ENCODE measurements at places on chromosomes 4 and X.

DNA sequence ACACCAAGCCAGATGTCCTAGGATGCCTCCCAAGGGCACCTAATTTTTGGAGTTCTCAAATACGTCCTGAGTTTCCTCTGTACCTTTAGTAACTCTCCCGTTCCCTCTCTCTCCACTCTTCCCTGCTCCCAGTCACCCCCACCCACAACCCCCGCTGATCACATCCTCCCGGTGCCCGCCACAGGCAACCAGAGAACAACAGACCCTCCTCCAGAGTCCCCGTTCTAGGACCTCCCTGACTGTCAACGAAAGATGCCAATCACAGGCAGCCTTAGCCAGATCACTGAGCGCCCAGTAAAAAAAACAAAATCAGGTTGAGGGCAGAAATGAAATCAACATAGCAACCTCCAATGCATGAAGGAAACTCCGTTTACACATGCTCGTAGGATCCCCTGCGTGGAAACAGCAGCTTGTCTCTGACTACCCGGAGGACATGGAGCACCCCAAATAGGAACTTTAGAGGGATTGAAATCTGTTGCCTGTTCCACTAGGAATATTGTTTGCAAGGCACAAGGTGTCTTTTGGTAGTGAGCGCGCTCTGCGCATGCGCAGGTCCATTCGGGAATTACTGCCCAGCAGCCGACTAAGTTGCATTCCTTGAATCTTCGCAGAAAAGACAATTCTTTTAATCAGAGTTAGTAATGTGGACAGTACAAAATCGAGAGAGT is at the start of gene GABRB1:
TSS of gene GABRB1 (plus strand) at position 557 of the 668 bp plus-strand sequence.
- no peak for DNase-seq

GRCh38 chrX:139850968-139851367 is 81.9 kb downstream of the ATP11C start:
- DNase-seq: no peak

GRCh38 chrX:27917713-27918500 is 63.3 kb downstream of the DCAF8L1 start:
- no peak for DNase-seq

- no peak for DNase-seq
Observed at GRCh38 chrX:11423362-11423818, 130.2 kb downstream of the AMELX start.

GRCh38 chr4:173934933-173935620 is 348.4 kb downstream of the FBXO8 start:
- no peak for DNase-seq

DNA sequence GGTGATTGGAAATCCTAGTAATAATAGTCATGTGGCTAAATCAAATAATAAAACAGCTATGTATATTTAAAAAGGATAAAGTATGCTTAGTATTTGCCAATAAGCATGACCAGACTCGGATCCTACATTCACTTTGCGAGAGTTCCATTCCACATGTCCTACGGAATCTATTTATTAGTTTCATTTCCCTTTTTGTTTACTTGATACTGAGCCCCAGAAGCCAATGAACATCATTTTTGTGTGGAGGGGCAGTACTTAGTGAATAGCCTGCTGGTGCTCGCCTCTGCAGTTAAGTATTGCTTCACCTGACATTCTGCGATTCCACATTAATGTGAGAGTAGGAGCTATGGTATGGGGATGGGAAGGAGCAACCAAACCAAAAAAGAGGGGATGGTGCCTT is 58.5 kb upstream of the NAP1L5 start:
- DNase-seq: no peak

DNA sequence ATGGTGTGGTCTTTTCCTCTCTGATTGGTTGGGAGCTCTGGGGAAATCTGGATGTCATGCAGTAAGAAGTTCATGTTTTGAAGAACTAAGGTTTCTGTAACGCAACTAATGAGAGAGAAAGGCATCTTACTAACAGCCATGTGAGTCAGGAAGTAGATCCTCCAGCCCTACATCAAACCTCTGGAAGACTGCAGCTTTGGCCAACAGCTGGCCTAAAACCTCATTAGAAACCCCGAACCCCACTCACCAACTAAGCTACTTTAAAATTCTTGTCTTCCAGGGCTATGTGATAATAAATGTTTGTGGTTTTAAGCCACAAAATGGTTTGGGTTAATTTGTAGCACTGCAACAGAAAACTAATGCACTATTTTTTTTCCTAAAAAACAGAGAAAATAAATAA is 549.0 kb upstream of the GRID2 start:
- no peak for DNase-seq

DNA sequence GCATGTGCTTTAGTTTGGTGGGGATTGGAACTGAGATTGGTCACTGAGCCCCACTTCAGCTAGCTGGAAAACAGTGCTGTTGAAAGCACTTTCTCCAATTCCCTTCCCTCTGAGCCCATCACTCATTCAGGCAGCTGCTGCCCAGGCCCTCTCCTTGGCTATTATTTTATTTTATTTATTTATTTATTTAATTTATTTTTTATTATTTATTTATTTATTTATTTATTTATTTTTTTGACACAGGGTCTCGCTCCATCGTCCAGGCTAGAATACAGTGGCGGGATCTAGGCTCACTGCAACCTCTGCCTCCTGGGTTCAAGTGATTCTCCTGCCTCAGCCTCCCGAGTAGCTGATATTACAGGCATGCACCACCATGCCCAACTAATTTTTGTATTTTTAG is 51.8 kb upstream of the RBPJ start:
- no peak for DNase-seq

GRCh38 chr4:76201276-76201675 is 12.3 kb downstream of the SCARB2 start:
- DNase-seq: no peak
